ENCODE measurements at places on chromosomes 1 and 21.

DNA sequence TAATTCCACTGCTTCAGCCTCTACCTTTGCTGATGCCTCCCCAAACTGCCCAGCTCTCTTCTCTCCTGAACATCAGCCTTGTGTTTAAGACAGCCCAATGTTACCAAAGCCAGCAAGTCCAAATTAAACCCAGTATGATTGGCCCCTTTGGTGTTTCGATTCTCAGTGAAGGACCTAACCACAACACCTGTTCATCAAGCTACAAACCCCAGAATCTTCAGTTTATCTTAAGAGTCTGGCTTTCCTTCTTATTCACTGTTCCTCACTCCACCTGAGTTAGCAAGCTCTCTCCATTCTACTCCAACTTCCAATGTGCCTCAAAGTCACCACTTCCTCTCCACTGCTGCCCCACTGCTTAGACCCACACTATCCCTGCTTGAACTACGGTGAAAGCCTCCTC lies 25.5 kb upstream of the ITPKB start:
- no peak for DNase-seq

DNA sequence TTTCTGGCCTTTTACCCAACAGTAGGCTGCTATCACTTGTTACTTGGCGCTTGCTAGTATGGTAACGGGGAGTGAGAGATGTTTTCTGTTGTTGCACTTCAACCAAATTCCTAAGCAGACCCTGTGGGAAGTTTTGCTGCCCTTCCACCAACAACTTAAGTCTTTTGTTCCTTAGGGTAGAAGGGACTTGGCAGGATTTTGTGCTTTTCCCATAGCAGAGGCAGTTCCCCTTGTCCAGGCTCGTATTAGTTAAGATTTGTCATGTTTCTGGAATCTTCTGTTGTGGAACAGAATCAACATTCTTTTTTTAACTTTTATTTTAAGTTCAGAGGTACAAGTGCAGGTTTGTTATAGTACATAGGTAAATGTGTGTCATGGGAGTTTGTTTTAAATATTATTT lies 73.2 kb upstream of the SGIP1 start:
- no peak for DNase-seq

DNA sequence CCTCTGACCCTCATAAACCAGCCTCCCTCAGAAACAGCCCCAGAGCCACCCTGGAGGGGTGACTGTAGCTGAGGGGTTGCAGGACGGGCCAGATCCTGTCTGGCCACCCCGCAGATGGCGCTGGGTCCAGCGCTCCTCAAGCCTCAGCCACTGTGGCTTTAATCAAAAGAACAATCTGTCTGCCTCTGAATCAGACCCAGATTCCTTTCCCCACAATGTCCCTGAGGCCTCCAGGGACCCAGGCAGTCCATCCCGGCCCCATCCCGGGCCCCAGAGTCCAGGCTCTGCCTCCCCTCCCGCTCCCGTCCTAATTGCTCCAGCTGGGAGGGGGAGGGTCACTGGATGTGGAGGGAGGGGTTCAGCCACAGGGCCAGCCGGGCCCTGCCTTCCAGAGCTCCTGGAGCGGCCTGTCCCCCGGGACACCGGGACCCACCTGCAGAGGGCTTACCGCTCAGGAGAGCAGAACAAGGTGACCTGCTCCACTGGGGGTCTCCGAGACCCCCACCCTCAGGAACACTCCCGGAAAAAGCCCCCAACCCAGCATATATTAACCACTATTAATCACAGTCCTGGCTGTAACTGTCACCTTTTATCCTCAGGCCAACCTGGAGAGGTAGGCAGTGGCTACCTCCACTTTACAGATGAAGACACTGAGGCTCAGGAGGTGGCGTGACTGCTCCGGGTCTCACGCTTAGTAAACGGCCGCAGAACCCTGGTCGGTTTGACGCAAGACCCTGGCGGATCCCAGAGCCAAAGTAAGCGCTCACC lies 836 bp upstream of the FBLIM1 start:
- peak; percentile 20 for DNase-seq

DNA sequence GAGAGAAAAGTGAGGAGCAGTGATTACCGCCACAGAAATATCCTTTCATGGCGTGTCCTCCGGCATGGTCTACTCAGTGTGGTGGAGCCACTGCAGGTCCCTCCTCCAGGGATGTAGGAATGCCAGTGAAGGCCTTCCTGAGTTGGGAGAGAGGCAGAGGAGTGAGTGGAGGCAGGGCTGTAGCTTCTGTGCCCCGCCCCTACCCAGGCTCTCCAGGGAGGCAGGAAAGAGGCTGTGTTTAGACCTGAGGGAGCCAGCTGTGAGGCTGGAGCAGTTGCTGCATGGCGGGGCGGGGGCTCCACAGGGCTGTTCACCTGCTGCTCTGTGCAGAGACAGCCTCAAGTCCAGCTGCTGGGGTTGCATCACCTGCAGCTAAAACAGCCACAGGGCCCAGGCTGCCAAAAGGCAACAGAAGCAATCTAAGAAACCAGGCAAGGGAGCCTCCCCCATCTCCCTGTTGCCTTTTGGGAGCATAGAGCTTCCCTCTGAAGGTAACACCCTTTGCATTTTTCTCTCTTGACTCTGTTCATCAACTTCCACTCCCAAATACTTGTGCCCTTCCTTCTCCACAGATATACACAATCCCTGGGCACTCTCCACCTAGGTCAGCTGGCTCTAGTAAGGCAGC lies 801 bp upstream of the ANXA9 start:
- peak; percentile 91 for DNase-seq

GRCh38 chr1:22024485-22025367 lies 23.3 kb downstream of the CELA3A start:
- peak; percentile 87 for DNase-seq

- no peak for DNase-seq
Observed at GRCh38 chr21:46068516-46069079, 29.3 kb upstream of the COL6A2 start.

- peak; percentile 68 for DNase-seq
Observed at GRCh38 chr1:232428786-232429530, 201.0 kb downstream of the SIPA1L2 start.

GRCh38 chr21:15362458-15362857 lies 297.7 kb upstream of the NRIP1 start:
- DNase-seq: no peak

DNA sequence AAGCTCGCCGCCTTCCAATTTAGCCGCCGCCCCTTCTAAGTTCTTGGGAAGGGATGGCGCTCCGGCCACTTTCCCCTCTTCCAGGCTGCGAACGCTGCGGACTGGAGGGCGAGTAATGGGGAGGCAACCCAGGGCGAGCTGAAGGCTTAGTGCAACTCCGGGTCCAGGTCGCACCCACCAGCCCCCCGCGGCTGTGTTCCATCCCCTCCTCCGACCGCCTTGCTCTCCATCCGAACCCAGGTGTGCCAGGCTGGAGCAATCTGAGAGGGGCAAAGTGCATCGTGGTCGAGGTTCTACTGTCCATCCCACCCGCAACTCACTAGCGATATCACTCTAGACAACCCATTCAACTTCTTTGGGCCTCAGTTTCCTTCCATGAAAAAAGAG lies 13.4 kb downstream of the PAX7 start:
- DNase-seq: no peak

GRCh38 chr1:84835169-84835568 lies 57.8 kb downstream of the LPAR3 start:
- DNase-seq: no peak

DNA sequence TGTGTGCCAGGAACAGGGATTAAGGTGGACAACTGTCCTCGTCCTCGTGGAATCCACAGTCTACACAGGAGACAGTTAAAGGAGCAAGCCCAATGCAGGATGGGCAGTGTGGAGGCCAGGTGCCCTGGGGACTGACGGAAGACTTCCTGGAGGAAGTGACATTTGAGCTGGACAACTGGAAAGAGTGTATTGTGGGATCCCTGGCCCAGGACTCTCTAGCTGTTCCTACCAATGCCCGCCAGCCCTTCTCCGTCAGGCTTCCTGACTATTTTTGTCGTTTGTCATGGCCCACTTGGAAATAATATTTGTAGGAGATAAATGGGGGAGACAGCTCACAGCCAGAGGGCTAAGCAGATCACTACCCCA lies 235.3 kb downstream of the TOMM20 start:
- no peak for DNase-seq

GRCh38 chr1:73943270-73943669 lies 254.7 kb downstream of the LRRIQ3 start:
- DNase-seq: no peak

- DNase-seq: no peak
Observed at GRCh38 chr1:6110326-6110725, 64.6 kb downstream of the KCNAB2 start.

- DNase-seq: peak; percentile 33
Observed at GRCh38 chr1:202501281-202501680, 152.8 kb downstream of the PPP1R12B start.

GRCh38 chr1:61191433-61191720 lies 109.0 kb downstream of the NFIA start:
- no peak for DNase-seq

DNA sequence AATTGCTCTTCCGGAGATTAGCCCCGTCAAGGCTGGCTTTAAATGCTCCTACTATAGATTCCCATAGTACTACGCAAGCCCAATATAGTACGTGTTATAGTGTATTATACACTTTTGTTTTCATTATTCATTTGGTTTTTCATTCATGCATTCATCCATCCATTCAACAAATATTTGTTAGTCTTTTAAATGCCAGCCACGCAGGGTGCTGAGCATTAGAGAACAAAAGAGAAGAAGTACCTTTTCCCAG lies 513 bp upstream of the RAB3GAP2 start:
- DNase-seq: no peak

- DNase-seq: no peak
Observed at GRCh38 chr1:47681735-47682134, 243.9 kb downstream of the FOXD2 start.

DNA sequence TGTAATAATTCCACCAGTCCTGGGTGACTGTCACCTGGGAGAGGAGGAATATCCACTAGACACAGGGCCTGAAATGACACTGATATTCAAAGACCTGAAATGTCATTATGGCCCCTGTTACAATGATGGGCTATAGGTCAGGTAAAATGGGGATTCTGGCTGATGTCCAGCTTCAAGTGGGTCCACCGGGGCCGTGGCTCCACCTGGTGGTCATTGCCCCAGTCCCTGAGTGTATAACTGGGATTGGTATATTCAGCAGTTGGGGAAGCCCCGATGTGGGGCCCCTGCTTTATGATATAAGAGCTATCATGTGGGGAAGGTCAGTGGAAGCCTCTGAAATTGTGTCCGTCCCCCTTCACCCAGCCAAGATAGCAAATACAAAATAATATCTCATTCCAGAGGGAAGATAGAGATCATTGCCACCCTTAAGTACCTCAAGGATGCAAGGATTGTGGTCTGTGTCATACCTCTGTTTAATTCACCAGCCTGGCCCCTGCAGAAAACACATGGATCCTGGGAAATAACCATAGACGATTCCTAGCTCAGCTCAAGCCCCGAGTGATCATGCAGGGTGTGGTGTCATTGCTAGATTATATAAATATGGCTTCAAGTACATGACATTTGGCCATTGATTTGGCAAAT lies 19.4 kb downstream of the PLEKHO1 start:
- peak; percentile 70 for DNase-seq

DNA sequence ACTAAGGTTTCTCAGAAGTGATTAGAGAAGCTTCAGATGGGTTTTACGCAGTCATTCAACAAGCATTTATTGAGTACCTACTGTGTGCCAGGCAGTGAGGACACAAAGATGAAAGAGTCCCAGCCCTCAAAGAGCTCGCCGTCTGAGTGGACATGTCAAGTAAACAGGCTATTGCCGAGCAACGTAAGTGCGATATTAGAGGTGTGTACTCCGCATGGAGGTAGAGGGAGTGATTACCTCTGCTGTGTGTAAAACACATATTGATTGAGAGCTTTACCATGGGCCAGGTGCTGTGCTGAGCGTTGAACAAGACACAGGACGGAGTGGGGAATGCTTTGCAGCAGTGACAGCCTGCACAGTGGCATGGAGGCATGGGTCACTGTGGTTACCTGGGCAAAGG lies 49.5 kb upstream of the GPR37L1 start:
- DNase-seq: no peak

- DNase-seq: no peak
Observed at GRCh38 chr1:151825751-151826660, 5.6 kb downstream of the RORC start.

DNA sequence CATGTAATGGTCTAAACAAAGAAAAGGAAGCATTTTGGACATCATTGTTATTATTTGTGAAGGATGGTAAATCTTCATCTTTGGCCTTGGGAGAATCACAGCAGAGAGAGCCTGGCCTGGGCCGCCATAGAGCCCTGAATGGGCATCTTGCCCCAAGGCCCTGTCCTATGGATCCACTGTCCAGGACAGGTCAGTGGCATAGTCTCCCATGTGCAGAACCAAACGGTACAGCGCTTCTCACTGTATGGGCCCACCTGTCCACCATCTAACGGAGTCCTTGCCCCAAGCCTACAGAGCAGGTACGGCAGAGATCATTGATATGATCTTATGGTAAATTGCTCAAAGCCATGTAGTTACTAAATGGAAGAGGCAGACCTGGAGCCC lies 185.7 kb downstream of the FOXD2 start:
- no peak for DNase-seq

DNA sequence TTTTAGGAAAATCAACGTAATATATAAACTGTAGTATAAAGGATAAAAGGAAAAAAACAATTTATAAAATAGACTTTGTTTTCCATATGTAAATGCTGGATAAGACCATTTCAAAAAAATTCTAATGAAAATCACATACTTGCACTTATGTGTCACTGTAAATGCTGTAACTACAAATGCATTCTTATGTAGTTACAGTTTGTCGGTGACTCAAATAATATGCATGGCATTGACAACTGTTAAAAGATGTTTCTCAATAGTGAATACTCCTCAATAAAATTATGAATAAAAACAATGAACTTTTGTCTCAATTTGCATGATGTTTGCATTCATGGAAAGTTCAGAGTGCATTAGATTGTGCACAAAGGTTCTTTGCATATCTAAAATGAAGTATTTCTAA lies 614.0 kb upstream of the CHRM3 start:
- DNase-seq: no peak

DNA sequence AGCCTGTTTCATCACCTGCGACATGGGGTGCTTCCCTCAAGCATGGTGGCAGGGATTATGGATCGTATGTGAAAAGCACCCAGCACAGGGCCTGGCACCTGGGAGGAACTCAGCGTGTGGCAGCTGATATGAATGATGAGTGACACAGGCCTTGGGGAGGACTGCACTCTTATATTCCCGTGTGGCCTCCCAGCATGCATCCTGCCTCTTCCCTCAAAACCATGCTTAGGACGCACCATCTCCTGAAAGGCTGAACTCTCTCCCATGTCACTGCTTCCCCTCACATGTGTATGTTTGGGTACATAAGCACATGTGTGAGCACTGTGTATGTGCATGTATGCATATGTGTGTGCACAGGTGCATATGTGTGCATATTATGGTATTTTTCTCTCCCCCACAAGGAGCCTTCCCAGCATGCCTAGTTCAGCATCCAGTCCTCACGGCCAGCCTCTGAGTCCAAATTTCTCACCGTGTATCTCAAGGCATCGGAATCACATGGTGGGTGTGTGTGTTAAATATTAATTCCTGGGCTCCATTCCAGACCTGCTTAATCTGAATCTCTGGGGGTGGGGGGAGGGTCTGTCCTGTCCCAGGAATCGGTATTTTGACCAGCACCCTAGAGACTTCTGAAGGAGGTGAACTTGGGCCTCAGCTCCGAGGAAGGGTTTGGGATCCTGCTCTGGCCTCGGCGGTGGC lies 12.8 kb downstream of the MYOM3 start:
- DNase-seq: no peak

All from NCI-H2081 (cell line).